Stimulated activated CD4-positive, alpha-beta T cell treated with anti-CD3 and anti-CD28 coated beads, TNF-alpha, amount 100 ng/mL, for 4 hours (primary cell): ENCODE measurements at places on chromosomes 1 and 21.
A peak's percentile ranks its signal among the peaks of the same experiment; 100 is the strongest.

- no peak for DNase-seq
Measured at GRCh38 chr21:26057477-26058170, 112.9 kb downstream of the APP start.

GRCh38 chr1:204344665-204345355 lies 14.9 kb downstream of the PLEKHA6 start:
- DNase-seq = no peak

DNA sequence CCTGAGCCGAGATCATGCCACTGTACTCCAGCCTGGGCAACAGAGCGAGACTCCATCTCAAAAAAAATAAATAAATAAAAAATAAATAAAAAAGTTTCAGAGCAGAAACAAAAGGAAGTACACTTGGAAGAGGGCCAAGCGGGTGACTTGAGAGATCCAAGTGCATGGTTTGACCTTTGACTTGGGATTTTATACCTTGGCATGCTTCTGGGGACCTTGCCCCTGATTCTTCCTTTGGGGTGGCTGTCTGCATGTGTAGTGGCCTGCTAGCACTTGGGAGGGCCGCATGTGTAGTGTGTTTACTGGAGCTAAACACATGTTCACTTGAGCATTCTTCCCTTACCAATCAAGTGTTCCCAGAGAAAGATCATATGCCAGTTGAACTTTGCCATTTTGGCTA lies 114.0 kb downstream of the DTL start:
- no peak for DNase-seq

- DNase-seq = no peak
Measured at GRCh38 chr1:50977575-50978143, 7.6 kb downstream of the CDKN2C start.

GRCh38 chr1:7430691-7431090 lies 340.4 kb upstream of the VAMP3 start:
- no peak for DNase-seq

- DNase-seq = peak; percentile 7
Measured at GRCh38 chr1:169044296-169044695, 62.2 kb upstream of the ATP1B1 start.

DNA sequence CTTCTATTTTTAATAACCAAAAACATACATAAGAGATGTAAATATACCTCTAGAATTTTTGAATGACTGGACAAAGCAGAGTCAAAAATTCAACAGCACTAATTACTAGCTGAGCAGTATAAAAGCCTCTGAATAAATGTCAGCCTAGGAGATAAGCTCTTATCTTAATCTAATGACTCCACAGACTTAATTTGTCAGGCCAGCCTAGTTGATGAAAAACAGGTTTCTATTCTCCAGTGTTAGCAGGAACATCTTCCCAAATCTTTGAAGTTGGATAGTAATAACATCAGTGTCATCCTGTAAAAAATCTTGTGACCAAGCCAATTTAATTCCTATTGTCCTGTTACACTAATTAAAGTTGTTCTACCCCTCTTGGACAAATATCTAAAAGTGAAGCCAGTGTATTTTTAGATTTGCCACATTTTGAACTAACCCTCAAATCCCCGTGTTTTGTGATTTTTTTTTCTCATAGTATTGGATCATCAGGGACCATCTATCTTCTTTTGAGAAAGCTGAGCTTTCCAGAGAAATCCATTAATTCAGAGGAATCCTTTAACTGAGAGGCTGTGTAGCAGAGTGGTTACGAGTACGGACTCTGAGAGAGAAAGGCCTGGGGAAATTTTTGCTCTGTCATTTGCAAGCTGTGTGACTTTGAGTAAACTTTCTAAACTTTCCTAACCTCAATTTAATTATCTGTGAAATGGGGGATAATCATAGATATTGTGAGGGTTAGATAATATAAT lies 41.2 kb downstream of the LMO4 start:
- DNase-seq = no peak

- DNase-seq = no peak
Measured at GRCh38 chr1:54459140-54459539, 52.9 kb upstream of the SSBP3 start.

GRCh38 chr1:53618500-53619366 lies 120.2 kb downstream of the GLIS1 start:
- no peak for DNase-seq

GRCh38 chr21:46152927-46153246 lies 2.5 kb downstream of the FTCD start:
- no peak for DNase-seq

GRCh38 chr1:38005195-38006007 lies at the start of gene FHL3:
Gene FHL3, minus strand, starts transcription at chr1:38005514. Its CDS starts 6,102 bp downstream, at chr1:37999412.
- no peak for DNase-seq

DNA sequence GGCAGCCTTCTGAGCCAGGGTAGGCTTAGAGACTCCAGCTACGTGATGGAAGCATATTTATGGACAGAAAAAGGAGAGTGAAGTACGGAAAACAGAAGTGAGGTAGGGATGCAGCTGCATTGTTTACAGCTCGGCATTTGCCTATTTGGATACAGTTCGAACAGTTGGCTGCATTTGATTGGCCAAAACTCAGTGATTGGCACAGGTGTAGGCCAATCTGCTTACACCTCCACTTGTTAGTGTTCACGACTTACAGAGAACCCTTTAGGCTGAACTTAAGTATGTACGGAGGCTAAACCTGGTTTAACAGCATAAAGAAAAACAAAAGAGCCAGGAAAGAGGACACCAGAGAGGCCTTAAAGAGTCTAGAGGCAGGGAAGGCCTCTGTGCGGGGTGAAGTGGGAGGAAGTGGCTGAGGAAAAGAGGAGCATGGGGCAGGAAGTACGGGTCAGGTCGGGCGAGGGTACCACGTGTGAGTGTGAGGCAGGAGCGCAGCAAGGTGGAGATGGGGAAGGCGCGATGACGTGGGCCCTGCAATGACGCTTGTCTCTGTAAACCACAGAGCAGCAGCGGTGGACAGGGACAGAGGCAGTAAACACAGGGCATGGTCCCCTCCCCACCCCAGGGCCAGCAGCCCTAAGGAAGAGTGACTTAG lies 32.0 kb downstream of the RSPH1 start:
- no peak for DNase-seq

GRCh38 chr1:86389307-86389706 lies 6.8 kb downstream of the ODF2L start:
- no peak for DNase-seq

- no peak for DNase-seq
Measured at GRCh38 chr1:48082271-48082962, 85.2 kb upstream of the TRABD2B start.

DNA sequence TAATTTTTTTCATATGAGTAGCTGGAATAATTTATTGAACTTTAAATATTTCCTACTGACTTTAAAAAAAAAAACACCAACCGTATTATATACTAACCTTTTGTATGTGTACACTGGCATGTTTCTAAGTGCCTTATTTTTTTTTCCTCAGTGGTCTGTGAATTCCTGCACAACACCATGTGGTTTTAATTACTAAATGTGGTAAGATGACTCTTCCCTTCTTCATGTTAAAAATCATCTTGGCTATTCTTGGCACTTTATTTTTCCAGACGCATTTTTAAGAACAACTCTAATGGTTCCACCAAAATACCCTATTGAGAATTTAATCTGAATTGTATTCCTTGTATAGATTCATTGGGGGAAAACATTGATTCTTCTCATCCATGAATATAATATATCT lies 28.4 kb downstream of the PPP2R5A start:
- DNase-seq = no peak

- DNase-seq = no peak
Measured at GRCh38 chr1:194277927-194278326, 1091.5 kb upstream of the B3GALT2 start.

DNA sequence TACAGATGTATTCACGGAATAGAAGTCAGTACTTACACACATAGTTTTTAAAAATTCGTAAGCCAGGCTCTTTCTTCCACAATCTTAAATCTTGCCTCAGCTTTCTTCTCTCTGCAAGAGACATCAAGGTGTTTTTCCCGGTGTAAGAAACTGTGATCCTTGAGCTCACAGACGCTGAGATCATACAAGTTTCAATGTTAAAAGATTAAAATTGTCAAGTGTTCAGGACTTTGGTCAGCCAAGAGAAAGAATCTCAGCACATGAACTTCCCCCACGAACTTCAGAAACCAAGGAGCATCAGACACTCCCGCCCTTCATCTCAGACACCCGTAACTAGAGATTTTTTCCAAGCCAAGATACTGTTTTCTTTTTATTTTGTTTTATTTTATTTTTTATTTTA lies 6.2 kb downstream of the UTS2 start:
- DNase-seq = no peak

GRCh38 chr1:54865238-54866073 lies 21.5 kb downstream of the DHCR24 start:
- no peak for DNase-seq

DNA sequence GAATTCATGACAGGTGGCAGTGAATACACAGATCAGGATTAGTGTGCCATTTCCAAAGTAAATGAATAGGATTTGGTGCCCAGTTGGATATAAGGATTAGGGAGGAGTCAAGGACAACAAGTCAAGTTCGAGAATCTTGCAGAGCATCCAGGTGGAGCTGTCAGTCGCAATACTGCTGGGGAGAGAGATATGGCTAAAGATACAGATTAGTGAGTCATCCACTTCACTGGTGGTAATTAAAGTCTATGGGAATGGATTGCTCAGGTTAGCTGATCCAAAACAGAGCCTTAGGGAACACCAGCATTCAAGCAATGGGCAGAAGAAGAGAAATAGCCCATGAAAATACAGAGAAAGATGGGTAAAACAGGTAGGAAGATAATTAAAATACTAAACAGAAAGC lies 26.8 kb downstream of the BCAS2 start:
- DNase-seq = no peak

DNA sequence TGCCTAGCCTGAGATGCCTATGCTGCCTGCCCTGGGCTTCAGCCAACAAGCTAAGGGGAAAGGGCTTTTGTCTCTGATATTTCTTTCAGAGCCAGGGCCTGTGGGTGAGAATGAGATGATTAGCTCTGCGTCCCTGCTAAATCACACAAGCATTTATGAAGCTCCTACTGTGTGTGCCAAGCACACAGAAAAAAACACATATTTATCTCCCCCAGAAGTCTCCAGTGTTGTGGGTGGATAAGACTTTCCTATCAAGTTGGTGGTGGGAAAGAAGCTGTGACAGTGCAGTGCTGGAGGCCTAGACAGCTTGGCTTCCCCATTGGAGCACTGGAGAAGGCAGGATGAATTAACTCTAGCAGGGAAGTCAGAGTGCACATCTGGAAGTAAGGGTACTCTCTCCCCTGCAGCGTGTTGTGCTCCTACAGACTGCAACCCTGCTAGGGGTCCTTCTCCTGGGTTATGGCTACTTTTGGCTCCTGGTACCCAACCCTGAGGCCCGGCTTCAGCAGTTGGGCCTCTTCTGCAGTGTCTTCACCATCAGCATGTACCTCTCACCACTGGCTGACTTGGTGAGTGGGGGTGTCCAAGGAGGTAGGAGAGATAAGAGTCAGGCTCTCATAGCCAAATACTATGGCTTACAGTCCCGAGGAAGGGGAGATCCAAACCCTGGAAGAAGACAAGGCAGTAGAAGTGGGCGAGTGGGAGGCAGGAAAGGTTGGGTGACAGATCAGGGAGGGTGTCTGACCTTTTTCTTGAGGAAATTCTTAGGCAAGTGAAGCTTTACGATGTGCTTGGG lies 1.7 kb downstream of the SLC50A1 start:
- DNase-seq = no peak

DNA sequence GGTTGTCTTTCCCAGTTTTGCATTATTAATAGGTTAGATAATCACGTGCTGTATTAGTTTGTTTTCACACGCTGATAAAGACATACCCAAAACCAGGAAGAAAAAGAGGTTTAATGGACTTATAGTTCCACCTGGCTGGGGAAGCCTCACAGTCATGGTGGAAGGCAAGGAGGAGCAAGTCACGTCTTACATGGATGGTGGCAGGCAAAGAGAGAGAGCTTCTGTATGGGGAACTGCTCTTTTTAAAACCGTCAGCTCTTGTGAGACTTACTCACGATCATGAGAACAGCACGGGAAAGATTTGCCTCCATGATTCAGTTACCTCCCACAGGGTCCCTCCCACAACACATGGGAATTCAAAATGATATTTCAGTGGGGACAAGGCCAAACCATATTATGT lies 2.3 kb upstream of the VCAM1 start:
- DNase-seq = no peak

DNA sequence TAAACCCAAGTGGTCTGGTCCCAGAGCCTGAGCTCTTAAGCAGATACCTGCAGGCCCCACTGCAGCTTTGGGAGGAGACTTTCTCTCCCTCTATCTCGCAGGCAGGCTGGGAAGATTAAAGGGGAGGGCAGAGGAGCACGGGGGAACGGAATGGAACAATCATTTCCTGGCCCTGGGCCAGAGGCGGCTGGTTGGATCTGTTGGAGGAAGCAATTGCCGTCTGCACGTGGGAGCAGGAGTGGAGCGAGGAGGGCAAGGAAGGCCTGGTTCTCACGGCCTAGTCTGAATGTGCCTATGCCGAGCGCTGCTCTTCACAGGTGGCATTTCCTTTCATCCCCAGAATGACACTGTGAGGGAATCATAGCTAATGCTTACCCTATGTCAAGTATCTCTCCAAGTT lies 23.7 kb downstream of the NKAIN1 start:
- DNase-seq = no peak

DNA sequence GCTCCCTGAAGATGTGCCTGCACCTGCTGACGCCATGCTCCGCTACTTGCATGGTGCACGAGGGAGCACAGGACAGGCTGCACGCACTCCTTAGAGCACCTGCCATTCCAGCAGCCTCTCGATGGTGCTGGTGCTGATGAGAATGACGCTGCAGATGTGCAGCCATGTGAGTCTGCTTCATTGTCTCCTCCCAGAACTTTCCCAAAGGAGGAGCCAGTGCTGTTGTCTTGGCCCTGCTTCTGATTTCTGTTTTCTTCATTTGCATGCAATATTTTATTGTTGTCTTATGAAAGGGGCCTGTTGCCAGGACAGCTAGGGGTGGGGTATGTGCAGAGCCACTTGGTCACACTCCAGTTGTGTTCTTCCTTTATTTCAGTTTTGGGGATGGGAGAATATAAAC lies 70.1 kb downstream of the PCBP3 start:
- no peak for DNase-seq

GRCh38 chr21:41439248-41439647 lies 13.2 kb downstream of the MX1 start:
- no peak for DNase-seq

DNA sequence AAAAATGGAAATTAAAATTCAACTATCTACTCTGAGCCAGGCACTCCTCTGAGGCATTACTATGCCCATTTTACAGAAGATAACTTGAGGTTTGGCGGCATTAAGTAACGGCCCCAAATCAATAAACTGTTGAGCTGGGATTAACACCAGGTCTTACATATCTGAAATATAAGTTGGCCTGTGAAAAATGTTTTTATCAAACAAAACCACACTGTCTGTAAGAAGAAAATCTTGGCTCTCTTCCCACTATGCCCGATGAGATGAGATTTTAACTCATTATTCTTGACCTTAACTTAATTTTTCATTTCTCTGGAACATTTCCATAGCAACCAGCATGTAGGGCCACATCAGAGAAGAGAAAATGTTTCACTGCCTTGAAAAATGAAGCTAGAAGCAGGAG lies 21.8 kb downstream of the RC3H1 start:
- DNase-seq = no peak

GRCh38 chr1:77068013-77068412 lies 151.2 kb downstream of the PIGK start:
- DNase-seq = no peak

GRCh38 chr1:4071653-4072052 lies 171.6 kb upstream of the C1orf174 start:
- no peak for DNase-seq

GRCh38 chr1:202688401-202688800 lies 21.9 kb downstream of the SYT2 start:
- DNase-seq = no peak
